Stimulated activated CD8-positive, alpha-beta memory T cell treated with anti-CD3 and anti-CD28 coated beads, Interleukin-4, amount 100 ng/mL, for 48 hours (primary cell): ENCODE measurements at places on chromosomes 3 and 15.

DNA sequence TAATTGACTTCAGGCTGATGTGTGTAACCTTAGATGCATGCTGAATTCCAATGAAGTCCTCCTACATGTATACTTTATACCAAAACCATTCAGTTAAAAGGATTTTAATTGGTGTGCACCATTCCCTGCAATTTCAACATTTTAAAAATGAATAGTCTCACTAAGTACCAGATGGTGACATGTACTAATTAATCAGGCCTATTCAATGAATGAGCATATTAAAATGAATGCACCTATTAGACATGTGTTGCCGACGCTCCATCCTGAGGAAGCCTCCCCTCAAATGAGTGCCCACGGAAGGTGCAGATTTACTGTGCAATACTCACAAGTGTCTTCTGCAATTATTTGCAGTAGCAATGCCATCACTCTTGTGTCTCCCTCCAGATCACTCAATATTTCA, 124.7 kb upstream of the TSPAN3 start:
- DNase-seq: no peak

DNA sequence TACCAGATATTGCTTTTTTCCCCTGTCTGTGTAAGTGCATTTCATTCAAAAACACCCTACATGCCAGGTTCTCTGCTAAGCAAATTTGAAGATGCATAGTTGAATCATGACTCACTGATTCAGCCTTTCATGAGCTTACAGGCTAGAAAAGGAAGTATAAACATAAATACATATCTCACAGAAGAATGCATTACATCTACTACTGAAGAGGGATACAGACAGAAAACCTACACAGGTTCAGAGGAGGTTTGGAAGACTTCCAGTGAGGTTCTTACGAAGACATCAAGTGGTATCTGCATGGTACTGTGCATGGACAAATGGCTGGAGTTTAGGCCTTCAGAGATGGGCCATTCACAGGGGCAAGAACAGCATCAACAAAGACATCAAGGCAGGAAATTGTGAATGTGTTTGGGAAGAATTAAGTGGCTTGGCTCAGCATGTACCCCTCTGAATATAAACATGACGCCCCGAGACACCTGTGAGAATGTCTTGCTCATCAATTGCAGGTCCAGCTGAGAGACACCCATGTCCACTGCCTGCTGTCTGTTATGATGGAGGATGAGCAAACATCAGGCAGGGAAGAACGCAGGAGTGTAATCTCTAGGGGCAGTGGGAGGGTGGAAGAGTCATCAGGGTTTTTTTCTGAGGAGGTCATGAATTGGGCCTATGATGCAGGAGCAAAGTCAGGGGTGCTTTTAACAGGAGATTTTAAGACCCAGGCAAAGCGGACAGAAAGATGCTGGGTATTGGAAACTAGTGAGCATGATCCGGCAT, 105.1 kb upstream of the GALNT15 start:
- no peak for DNase-seq

DNA sequence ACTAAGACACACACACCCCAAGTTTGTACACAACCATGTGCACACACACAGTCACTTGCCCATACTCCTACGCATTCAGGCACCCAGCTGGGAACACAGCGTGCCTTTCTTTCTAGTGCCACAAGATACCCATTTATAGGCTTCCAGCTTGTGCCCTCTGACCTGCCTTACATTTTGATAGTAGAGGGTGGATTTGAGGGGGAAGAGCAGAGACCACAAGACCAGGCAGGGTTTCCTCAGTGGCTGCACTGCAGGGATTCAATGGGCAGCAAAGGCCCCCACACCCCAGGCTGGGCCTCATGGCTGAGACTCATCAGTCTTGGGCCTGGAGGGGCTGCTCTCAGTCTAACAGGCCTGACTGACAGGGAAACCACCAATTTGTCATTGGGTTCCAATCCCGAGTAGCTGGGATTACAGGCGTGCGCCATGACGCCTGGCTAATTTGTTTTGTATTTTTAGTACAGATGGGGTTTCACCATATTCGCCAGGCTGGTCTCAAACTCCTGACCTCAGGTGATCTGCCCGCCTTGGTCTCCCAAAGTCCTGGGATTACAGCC, 18.8 kb upstream of the ANKDD1A start:
- peak; percentile 70 for DNase-seq

DNA sequence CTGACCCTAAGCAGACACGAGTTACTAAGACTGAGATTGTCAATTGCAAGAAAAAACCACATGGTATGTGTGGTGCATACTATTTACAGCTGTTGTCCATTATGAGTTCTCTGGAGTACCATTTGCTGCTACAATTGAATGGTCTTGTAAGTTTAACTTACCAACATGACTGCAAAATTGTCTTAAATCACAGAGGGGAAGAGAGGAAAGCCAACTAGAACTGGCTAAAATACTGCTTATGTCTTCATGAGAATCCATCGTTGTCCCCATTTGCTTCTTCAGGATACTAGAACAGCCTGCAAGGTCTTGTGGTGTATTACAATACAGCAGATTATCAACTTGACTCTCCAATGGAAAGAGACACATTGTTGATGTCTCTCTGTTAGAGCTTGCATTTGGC, 313.2 kb downstream of the AGBL1 start:
- no peak for DNase-seq
